ENCODE measurements at places on chromosomes 13 and 19.

GRCh38 chr19:41308450-41309179 lies 1.4 kb upstream of the CCDC97 start:
- peak; percentile 73 for DNase-seq

DNA sequence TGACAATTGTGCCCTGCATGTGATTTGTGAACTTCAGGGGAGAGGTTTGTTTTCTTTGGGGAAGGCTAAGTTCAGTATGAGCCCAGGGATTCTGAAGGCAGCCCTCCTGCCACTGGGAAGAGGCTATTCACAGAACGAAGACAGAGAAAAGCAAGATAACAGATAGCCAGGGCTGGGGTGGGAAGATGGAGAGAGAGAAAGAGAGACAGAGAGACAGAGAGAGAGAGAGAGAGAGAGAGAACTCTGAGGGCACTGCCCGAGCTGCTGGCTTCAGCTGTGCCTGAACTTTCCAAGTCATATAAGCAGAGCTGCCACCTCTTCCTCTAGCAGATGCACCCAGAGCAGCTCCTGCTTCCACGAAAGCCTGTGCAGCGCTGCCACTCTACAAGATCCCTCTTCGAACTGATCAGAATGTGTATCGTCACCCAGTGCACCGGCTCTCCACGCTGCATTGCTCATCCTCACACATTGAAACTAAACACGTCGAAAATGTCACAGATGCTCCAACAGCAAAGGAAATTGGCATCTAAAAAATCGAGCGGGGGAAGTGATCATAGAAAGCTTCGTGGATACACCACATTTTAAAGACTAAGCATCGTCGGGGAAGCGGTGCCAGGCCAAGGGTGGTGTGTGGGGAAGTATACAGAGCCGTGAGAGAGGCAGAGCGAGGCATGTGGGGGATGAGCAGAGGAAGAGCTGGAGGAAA lies 81.8 kb upstream of the SIAH3 start:
- DNase-seq, result no peak

- no peak for DNase-seq
Observed at GRCh38 chr19:16217716-16218451, 20.2 kb downstream of the AP1M1 start.

DNA sequence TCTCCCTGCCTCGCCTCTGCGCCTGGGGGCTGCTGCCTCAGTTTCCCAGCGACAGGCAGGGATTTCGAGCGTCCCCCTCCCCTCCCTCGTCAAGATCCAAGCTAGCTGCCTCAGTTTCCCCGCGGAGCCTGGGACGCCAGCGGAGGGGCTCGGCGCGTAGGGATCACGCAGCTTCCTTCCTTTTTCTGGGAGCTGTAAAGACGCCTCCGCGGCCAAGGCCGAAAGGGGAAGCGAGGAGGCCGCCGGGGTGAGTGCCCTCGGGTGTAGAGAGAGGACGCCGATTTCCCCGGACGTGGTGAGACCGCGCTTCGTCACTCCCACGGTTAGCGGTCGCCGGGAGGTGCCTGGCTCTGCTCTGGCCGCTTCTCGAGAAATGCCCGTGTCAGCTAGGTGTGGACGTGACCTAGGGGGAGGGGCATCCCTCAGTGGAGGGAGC lies 722 bp upstream of the ICAM1 start:
- DNase-seq, result no peak

DNA sequence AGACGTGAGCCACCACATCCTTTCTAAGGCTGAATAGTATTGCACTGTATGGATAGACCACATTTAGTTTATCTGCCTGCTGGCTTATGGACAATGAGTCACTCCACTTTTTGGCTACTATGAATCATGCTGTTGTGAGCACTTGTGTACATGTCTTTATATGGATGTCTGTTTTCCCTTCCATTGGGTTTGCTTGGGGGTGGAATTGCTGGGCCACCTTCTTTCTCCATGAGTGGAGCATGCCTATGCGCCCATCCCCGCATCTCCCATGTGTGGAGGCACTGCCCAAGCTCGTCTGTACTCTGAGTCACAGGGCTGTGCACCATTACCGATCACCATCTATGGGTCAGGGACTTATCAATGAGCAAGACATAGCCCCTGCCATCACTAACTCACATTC lies 127.2 kb upstream of the GJB6 start:
- DNase-seq, result no peak

GRCh38 chr19:3692141-3693024 lies 7.9 kb downstream of the PIP5K1C start:
- no peak for DNase-seq

DNA sequence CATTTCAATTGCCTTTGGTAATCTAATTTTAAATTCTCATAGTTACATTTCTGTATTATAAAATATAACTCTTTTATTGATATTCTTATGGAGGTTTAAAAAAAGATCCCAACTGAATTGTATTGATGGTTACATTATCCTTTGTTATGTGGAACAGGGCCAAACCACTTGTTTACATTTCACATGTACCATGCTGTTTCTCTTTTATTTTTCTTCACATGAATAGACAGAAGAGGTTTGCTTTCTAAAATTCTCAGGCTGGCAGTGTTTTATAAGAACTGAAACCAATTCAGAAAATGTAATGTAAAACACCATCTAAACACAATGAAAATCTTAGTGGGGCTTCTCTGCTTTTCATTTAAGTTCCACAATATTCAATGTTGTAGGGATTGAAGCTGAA lies 122.5 kb downstream of the GPC5 start:
- no peak for DNase-seq

DNA sequence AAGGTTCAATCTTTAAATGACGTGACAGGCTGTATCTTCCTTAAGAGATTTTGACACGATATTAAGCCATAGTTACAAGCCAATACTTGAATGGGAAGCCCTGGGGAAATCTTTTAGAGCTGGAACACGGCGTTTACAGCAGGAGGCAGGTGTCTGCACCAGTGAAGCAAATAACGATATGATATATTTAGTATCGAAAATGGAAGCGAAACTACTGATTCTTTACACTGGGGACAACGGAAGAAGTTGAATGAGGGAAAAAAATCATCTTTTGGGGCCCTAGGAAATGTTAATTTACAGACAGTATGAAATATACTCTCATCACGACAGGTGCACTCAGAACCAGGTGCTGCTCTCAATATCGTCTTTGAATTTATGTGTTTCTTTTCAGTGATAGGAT lies 793.9 kb upstream of the PCDH20 start:
- DNase-seq, result no peak

DNA sequence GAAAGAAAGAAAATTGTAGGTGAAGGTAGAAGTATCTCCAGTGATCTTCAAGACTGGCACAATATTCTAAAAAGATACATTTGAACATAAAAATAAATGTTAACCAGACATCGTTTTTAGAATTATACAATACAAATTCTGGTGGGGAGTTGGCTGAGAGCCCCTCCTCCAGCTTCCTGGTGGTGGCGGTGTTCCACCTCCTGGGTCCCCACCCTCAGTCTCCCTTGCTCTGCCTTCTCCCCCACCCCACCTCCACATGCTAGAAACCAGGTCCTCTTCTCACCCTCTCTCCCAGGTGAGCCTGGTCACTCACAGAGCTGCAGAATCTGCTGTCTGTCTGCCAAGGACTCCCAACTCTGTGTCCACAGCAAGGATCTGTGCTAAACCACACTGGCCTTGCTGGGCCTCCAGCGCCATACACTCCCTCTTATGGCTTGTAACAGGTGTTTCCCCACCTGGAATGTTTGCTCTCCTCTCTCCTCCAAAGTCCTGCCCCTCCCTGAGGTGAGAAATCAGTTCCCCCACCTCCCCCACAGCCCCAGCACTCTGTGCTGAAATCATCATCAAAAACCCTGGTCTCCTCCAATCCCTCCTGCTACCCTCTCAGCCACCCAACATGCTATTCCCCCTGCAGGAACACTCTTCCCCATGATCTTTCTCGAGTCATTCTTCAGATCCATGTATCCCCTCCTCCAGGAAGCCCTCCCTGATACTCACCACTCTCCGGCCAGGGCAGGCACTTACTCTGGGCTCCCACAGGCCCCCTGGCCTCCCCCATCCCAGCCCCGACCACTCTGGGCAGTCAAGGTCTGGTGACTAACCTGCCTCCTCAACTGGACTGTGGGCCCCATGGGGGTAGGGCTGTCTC lies 20.5 kb upstream of the CYP2S1 start:
- DNase-seq, result no peak

DNA sequence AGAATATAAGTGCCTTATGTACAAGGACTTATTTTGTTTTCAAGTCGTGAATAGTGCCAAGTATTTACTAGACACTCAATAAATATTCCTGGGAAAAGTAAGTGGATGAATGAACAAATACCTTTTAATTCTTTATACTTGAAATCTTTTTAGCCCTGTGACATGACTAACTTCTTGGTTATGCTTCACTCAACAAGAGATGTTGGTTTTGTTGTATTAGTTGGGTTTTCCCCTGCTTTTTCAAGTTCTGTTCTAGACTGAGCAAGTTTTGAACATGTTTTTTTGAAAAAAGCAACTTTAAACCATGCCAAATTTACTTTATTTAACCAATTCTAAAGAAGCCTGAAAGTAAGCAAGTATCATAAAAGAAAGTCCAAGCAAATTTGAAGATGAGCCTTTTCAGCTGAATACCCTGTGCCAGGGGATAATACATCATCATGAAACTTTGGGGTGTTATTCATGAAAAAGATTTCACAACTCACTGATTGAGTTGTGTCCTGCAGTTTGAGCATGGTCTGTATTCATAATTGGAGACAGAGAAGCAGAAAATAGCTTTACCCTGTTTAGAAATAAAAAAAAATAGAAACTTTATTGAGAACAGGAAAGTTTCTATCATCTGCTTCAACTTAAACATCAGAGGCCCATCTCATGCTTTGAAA lies 11.1 kb downstream of the LMO7 start:
- DNase-seq, result no peak

DNA sequence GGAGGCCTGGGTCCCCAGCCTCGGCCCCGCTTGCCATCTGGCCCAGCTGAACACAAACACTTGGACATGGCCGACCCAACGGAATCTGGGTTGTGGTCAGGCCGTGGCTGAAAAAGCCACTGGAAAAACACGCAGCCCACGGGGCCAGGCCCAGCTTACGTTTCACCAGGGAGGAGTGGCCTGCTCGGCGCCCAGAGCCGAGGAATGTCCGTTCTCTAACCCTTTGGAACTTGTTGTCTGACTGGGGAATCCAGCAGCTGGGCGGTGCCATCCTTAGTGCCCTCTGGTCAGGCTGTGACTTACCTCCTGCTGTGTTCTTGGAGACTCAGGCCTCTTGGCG lies 13.8 kb downstream of the CILP2 start:
- no peak for DNase-seq

- DNase-seq, result no peak
Observed at GRCh38 chr13:114097893-114098688, 34.3 kb downstream of the RASA3 start.

GRCh38 chr13:111401151-111401550 lies 80.7 kb downstream of the TEX29 start:
- no peak for DNase-seq

DNA sequence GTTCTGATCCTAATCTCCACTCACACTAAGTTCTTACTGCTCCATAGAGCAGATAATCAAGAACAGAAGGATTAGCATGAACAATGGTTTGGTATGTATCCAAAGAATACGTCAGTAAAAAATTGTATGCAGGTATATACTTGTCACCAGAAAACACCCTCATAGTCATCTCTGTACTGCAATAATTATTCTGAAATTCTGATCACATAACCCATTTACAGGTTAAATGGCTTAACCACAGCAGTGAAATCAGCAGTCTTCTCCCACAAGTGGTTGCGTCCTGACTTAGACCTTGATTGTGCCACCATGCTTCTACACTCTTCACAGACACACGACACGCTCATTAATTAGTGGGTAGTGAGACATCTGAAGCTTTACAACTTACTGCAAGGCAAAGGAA lies 50.9 kb downstream of the LNX2 start:
- DNase-seq, result no peak

DNA sequence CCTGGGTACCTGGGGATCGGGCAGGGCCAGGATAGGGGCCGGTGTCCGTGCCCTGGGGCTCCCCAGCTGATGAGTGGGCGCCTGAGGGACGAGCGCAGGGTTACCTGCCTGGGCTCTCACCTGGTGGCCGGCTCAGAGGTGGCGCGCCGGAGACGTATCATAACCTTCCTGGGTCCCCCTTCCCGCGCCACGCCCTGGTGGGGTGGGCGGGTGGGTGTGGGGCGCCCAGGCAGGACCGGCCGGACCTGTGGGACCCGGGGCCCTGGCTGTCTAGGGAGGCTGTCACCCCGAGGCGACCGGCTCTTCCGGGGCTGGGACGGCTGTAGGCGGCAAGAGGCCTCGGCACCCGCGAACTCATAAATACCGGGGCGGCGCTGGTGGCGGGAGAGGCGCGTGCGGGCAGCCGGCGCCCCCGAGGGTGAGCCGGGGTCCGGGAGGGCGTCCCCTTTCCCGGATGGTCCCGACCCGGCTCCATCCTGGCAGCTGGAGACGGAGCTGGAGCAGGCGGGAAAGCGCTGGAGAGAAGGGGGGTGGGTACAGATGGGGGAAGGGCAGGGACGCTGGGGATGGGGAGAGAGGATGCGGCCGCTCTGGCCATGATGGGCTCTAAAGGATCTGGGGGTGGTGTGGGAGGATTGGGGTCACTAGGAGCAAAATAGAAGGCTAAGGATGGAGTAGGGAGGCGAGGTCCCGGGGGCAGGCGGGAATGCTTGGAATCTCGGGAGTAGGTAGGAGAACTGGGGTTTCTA lies at the start of gene ACP7:
Gene ACP7 (plus strand): TSS at position 386 of the 749 bp plus-strand sequence. CDS start 902 bp downstream, outside the sequence.
- DNase-seq, result no peak

DNA sequence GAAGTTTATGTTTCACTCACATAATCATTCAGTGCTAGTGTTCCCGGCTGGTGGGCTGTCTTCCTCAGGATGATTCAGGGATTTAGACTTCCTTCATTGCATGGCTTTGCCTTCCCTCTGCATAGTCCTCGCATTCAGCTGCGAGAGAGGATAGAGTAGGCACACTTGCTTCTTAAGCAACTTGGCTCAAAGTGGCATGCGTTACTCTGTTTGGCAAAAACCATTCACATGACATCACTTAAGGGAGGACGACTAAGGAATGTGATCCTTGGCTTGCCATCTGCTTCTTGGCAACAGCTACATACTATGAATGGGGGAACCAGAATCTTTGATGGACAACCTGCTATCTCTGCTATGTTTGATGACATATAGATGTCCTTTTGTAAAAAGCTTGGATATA lies 359.3 kb downstream of the TDRD3 start:
- no peak for DNase-seq

DNA sequence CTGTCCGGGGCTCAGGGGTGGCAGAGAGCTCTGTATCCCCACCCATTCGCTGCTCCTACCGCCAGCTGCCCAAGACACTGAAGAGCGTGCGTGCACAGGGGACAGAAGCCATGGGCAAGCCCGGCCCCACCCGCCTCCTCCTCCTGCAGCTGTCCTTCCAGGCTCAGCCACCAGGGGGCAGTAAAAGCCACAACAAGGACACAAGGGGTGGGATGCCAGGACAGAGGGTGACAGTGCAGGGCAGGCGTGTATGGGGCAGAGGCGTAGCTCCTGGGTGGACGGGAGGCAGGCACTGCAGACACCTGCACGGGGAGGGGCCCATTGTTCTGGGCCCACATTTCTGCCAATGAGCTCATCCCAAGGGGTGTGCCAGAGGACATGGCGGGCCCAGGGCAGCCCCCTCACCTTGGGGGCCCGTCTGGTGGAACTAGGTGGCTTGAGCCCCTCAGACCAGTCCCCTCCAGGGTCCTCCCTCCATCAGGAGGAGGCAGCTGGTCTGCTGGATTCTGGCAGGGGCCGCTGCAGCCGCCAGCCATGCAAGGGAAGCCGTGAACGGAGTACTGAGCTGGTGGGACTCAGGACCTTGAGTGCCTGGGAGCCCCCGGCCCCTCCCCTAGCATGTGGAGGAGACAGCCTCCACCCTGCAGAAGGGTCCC lies 61.2 kb downstream of the MLLT1 start:
- DNase-seq, result peak; percentile 82

- DNase-seq, result no peak
Observed at GRCh38 chr19:42480335-42481095, 37.8 kb upstream of the CXCL17 start.
